Activated T-helper 9 cell treated with anti-CD3 and anti-CD28 coated beads, Interleukin-2, amount 50 U/mL, for 16 hours (primary cell): ENCODE measurements at places on chromosomes 5 and 9.

GRCh38 chr9:120480707-120481106 is 99.3 kb downstream of the CDK5RAP2 start:
- no peak for DNase-seq

DNA sequence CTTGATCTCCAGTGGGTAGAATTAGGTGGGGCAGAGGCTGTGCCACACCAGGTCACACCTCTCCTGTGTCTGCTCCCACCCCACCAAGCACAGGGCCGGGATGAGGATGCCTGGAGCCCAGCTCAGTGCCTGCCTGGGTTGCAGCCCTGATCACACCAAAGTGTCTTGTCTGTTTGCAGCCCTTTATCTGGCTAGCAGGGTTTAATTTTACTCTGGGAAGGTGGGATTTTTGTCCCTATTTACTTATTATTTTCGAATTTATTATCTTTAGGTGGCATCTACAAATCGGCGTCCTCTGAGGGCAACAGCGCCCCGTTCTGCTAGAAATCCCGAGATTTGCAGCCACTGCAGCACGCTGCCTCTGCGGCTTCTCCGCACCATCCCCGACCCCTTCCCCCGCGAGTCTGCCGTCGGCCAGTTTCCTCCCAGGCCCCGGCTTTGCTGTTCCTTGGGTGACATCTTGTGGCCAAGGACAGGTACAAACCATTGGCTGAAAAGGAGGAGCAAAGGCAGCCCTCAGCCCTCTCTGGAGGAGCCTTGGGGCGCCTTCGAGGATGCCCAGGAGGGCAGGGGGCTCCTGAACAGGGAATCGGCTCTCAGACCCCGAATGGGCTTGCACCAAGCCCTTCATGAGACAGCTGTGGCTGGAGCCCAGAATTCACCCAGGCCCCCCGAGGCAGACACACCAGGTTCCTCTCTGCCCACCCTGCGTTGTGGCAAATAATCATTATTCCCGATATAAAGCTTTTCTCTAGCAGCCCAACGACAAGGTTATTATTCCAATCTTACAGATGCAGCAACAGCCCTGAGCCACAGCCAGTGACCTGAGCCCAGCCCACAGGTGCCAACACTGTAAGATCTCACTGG is 113.0 kb downstream of the GAPVD1 start:
- peak; percentile 23 for DNase-seq

DNA sequence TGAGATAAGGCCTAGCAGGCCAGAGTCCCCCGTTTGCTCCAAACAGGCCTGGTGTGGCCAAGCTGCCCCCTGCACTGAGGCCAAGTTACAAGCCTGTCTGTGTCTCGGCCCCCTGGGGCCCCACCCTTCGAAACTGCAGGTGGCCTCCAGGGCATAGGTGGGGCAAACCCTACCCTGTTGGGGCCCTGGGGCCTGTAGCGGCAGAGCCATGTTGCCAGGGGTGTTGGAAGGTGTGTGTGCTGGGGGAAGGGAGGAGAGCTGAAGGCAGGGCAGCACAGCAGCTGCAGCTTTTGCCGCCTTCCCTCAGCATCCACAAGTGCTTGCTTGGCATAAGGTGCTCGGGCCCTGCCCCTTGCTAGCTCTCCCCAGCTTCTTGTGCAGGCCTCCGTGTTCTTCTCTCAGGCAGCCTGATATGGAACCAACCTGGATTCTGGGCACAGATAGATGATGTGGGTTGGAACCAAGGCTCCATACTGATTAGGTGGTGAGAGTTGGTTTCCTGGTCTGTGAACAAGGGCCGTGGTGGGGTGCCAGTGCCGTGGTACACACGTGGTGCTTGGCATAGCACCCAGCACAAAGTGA is 12.7 kb downstream of the IRF1 start:
- DNase-seq: no peak

GRCh38 chr9:26078706-26079105 is 400.5 kb upstream of the TUSC1 start:
- no peak for DNase-seq

- DNase-seq: no peak
Observed at GRCh38 chr9:34254966-34255825, 73.9 kb downstream of the KIF24 start.

DNA sequence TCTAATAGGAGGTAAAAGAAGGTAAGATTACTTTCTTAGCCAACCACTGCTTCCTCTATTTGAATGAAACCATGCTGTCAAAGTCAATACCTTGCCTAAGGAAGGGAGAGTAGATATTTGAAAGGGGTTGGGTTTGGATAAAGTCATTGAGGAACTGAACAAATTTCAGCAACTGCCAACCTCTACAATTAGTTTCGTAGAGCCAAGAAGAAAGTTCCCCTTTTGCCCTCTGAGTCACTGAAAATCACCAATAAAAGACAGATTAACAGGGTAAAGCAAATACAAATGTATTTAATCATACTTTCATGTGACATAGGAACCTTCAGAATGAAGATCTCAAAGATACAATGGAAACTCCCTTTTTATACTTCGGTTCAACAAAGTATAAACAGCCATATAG is 615.7 kb downstream of the GABRG2 start:
- DNase-seq: no peak

DNA sequence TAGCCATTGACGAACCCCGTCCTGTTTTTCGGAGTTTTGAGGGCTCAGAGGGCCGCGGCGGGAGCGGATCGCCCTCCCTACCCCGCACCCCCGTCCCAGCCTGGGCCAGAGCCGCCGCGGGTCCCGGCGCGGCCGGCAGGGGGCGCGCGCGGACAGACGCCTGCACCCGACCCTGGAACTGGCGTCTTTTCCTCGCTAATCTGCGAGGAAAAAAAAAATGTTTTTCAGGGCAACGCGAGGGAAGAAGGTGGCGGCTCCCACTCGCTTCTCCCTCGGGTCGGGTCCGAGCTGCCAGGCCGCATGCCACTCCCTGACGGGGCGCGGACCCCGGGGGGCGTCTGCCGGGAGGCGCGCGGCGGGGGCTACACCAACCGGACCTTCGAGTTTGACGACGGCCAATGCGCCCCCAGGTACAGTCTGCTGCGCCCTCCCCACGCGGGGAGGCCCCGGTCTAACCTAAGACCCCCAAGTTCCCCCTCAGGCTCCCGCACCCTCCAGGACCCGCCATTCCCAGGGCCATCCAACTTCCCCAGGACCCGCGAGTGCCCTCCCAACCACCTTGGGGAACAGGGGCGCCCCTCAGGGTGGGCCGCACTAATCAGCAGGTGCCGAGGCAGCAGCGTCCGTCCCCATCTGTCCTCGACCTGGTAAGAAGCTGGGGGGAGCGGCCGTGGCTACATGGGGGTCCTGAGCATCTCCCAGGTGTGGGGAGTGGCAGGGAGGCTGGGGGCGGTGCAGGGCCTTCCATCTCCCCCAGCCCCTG is at the start of gene KCNT1:
Gene KCNT1, plus strand, starts transcription at position 227 of the 763 bp plus-strand sequence. Its CDS starts 74 bp downstream, at position 301.
- peak; percentile 18 for DNase-seq

GRCh38 chr5:149429839-149430721 is 51.0 kb upstream of the IL17B start:
- DNase-seq: no peak

- DNase-seq: no peak
Observed at GRCh38 chr9:108618906-108619550, 236.8 kb downstream of the ACTL7B start.

GRCh38 chr5:121962347-121962670 is 534 bp downstream of the SRFBP1 start:
- DNase-seq: no peak

DNA sequence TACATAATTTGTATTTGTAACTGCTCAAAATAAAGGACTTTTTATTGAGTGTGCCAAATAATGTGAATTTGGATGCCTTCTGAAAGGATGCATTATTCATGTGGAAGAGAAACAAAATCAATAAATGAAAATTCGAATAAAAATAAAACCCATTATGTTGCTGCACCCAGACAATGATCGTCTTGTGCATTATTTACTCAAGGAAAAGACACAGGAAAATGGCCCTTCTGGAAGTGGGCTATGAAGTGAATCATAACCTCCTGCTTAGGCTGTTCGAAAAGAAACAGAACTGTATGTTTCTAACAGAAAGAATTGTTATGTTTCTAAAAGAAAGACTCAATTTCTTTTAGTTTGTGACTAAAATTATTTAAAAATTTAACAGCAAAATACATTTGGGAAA is 168.9 kb upstream of the NFIB start:
- no peak for DNase-seq

DNA sequence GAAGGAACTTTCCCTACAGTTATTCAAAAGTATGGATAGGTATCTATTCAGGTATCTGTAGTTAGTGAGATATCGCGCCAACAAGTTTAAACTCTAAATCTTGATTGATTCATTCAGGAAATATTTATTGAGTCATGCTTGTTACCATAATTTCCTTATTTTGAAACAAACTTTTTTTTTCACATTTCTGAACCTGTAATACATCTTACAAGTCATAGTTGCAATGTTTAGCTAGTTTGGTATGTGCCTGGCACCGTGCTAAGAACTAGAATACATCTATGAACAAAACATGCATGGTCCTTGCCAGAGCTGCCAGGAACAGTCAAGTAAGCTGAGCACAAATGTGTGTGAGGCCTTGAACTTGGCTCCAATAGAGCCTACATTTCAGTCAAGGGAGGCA is 226.4 kb downstream of the PCSK5 start:
- no peak for DNase-seq

- no peak for DNase-seq
Observed at GRCh38 chr9:93427655-93428379, 23.7 kb upstream of the FAM120A start.

GRCh38 chr9:92488681-92489550 is 6.6 kb upstream of the ASPN start:
- DNase-seq: no peak

GRCh38 chr5:15734058-15734457 is 234.1 kb downstream of the FBXL7 start:
- no peak for DNase-seq

GRCh38 chr5:177484902-177485549 is 11.6 kb upstream of the DBN1 start:
- no peak for DNase-seq

GRCh38 chr9:107530679-107531078 is 41.1 kb upstream of the KLF4 start:
- DNase-seq: no peak

DNA sequence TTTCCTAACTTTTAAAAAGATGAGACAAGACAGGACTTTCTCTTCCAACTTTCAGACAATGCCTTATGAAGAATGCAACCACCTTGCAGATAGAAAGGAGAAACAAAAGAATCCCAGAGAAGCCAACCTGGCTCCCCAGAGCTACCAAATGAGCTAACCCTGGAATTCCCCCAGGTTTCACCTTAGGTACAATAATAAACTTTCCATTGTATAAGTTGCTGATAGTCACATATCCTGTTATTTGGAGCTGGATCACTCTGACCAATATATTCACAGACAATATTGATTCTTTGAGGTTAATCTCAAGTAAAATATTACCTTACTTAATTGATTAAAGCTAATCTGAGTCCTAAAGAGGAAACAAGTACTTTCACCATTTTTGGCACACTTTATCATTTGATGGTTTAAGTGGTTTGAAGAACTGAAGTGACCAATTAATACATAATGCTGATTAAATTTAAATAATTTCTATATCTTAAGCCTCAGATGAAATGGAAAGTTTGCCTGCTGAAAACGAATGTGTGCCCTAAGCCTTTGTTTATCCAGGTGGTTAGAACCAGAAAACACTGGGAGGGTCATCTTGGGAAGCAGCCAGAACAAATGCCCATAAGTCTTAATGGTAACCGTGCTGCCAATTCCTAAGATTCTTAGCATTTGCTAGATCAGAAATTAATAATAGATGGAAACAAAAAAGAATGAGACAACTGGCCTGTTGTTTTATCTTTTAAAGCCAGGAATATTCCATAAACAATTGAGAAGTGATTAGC is 159.6 kb upstream of the SLC12A2 start:
- no peak for DNase-seq

GRCh38 chr5:122653087-122654017 is 121.5 kb upstream of the SNX2 start:
- no peak for DNase-seq

DNA sequence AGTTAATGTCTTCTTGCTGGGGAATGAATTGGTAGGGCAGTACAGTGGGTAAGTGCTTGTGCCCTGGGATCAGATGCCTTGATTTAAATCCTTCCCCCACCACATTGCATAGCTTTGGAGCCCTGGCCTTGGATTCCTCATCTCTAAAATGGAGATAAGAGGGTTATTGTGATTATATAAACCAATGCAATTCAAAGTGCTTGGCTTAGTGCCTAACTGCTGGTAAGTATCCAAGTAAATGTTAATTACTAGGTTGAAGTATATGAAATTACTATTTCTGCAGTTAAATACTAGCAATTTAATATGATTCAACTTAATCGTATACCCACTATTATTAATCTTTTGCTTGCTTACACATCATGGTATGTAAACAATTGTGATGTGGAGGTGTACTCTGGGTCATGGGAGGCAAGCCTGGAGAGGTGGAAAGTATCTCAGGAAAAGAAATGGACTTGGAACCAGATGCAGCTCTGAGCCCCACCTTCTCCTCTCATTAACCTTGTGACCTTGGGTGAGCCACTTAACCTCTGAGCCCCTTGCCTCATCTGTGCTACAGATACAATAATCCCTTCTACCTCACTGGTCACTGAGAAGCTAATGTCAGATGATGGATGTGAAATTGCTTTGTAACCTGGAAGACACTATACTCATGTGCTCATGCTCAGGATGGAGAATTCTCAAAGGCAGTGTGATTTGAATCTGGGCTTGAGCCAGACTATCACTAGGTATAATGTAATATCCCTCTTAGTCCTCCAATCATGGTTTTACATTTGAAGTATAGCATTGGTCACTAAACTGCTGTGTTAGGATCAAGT is 23.8 kb downstream of the NEUROG1 start:
- no peak for DNase-seq

- peak; percentile 52 for DNase-seq
Observed at GRCh38 chr9:137156567-137157375, 13.1 kb downstream of the LRRC26 start.

GRCh38 chr5:151079838-151080612 is 809 bp downstream of the TNIP1 start:
- DNase-seq: no peak

DNA sequence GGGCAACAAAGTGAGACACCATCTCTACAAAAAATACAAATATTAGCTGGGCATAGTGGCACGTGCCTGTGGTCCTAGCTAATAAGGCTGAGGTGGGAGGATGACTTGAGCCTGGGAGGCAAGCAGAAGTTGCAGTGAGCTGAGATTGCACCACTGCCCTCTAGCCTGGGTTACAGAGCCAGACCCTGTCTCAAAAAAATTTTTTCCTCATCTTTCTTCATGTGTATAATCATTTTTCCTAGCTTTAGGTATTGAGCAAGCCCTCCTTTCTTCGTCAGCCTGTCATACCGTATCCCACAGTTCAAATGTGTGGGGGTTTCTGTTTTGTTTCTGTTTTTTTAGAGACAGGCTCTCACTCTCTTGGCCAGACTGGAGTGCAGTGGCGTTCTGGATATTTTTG is 41.3 kb downstream of the EHMT1 start:
- DNase-seq: no peak

- DNase-seq: no peak
Observed at GRCh38 chr5:132837868-132838267, 7.4 kb upstream of the SHROOM1 start.

GRCh38 chr5:133950821-133951612 is 17.4 kb downstream of the C5orf15 start:
- DNase-seq: no peak

DNA sequence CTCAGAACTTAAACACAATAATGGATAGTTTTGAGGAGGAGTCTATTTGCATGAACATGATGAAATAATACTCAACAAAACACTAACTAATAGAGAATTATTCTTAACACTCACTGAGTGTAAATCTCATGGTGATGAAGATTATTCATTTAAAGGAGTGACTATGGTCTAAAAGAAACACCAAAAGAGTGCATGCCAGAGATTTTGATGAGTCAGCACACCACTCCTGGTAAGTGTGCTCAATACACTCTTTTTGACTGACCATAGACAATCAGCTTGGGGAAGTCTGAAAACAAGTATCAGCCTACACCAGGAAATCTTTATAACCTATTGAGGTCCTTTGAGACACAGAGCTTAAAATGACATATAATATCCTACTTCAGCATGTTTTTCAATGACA is 6.8 kb upstream of the FST start:
- no peak for DNase-seq
